ENCODE measurements at places on chromosomes 3 and 15.

DNA sequence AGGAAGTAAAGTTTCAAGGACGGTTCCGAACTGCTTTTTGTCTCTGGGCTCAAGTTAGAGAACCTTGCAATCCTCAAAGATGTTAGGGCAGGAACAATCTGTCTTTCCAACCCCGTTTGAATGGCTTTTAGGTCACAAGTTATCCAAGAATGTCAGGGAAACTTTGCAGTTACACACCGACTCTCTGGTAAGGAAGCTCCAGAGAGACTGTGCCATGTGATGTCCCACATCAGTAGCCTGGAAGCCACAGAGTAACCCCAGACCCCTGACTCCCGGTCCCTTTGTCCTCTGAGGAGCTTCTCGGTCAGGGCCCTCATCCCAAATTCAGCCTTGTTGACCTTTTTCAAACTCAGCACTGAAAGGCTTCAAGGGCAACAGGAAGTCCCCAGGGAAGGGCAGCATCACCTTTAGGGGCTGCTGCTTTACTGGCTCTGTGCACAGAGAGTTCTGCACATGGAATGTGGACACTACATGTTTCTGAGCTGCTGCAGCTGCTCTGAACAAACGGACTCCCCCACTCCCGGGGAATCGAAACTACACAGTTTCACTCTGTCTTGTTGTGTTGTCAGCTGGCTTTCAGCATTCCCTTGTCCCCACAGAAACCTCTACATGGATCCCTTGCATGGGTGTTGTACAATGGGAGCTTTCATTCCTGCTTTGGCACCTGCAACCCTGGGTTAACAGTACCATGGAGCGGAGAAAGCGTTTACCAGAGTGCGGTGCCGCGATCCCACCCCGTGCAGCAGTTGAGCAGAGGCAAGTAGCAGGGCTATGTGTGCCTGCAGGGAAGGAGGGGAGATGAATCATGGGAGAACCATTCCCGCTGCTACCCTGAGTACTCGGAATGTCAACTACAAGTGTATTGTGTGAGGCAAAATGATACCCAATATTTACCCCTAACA lies 408.2 kb upstream of the THBS1 start:
- DNase-seq: no peak

DNA sequence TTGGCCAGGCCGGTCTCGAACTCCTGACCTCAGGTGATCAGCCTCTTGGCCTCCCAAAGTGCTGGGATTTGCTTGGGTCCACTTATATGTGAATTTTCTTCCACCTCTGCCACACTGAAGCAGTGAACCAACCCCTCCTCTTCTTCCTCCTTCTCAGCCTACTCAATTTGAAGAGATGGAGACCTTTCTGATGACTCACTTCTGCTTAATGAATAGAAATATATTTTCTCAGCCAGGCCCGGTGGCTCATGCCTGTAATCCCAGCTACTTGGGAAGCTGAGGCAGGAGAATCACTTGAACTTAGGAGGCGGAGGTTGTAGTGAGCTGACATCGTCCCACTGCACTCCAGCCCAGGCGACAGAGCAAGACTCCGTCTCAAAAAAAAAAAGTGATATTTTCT lies 46.8 kb upstream of the GATM start:
- no peak for DNase-seq

- DNase-seq: peak; percentile 70
Measured at GRCh38 chr3:15427182-15427880, at the start of the genes EAF1 and METTL6. TSS of gene EAF1 (plus strand) at chr3:15427598. CDS start at chr3:15427780, 182 bp downstream. TSS of gene METTL6 (minus strand) at chr3:15427544. CDS start at chr3:15426511, 1,033 bp downstream.

- no peak for DNase-seq
Measured at GRCh38 chr3:99526921-99527320, 111.5 kb upstream of the COL8A1 start.

DNA sequence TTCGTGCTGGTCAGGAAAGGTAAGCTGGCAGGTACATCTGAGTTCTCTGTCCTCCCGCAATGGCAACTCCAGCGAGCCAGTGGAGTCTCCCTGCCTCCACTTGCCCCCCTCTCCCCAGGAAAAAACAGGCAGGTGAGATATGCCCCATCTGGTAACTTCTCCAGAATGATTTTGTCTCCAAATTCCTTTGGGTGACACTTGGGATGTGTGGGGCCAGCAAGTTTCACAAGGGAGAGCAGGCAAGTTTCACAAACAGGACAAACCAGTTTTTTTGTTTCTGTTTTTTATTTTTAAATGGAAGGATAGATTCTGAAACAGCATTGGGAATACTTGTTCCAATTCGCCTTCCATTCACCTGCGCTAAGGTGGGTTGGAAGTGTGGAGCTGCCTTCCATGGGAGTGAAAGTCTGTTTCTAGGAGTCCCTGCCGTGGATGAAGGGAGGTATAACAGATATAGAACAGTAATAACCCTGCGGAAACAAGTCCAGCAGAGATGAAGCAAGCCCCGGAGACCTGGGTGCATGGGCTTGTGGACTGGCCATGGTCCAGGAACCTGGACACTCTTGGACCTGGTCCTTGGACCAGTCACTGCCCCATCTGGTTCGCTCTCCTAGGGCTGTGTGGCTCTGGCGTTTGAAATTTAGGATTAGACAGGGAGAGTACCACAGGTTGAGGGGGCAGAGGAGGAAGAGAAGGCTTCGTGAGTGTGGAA lies 22.9 kb upstream of the KIF23 start:
- no peak for DNase-seq
